ENCODE measurements at places on chromosomes 11 and 22.

- no peak for DNase-seq
Measured at GRCh38 chr11:9187616-9188015, 77.5 kb downstream of the DENND5A start.

DNA sequence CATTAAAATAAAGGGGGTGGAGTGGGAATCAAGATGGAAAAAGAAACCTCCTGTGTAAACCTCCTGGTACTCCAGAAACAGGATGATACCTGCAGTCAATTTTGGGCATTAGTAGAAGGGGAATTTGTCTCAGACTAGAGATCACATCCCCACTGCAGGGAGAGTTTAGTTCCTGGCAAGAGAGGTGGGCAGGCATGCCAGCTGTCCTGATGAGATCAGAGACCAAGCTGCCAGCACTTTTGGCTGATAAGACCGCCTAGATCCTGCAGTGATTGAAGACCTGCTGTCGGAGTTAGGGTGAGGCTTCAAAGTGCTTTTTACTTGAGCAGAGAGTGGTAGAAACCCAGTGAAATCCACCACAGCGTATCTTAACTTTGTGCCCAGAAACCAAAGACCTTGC is 29.7 kb upstream of the NELL1 start:
- DNase-seq: no peak

GRCh38 chr22:36324414-36324813 is 63.4 kb downstream of the MYH9 start:
- no peak for DNase-seq

DNA sequence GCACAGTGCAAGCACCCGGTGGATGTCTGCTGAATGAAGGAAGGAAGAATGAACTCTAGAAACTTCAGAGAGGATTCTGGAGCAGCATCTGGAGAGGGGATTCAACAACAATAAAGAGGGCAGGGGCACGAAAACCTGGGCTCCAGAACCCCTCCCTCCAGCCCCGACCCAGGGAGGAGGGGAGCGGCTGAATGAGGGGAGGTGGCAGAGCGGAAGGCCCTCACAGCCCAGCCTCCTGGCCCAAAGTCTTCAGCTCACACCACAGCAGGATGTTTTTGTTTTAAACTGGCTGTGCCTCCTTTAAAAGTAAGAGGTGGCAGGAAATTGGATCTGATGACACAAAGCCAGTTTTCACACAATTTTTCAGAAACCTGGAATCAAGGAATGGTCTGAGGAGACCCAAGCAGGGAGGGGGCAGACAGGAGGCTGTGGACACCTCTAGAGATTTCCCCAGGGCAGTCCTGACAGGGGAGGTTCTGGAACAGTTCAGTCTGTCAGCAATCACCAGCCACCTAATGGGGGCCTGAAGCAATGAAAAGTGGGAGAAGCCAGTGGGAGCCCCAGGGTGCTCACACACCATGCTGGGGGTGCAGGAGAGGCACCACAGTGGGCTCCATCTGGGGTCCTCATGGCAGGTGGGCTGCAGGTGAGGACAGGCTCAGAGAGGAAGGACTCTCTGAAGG is 44.4 kb upstream of the TCF20 start:
- no peak for DNase-seq

DNA sequence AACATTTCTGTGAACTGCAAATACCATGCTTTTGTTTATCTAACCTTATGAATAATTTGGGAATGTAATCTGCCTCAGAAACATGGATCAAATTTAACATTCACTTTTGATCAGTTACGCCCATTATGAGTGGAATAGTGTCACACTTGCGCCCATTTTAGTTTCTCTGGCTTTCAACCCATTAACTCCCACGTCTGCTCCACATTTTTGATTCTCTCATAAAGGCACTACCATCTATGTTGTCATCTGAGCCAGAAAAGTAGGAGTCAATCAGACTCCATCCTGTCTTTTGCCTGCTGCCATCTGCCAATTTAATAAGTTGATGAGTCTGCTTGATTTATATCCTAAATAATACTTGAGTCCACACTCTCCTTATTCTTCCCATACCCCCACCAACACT is 1090.7 kb downstream of the DLG2 start:
- no peak for DNase-seq

GRCh38 chr11:86214710-86215109 is 29.8 kb upstream of the EED start:
- DNase-seq: peak; percentile 36

DNA sequence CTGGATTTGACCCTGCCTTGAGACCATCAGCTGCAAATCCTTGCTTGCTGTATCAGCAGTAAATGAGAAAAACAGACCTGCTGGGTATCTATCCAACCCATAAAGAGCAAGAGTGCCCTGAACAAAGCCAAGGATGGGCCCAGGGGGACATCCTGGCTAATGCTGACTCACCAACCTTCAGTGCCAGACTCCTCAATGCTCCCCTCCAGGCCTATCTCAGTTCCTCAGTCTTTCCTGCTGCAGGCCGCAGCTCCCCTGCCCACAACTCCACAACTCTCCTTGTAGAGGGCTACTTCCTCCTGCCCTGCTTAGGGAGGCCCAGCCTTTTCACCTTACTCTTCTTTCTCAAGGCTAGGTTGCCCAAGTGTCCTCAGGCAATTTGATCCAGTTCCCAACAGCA is 2.6 kb downstream of the LAMTOR1 start:
- no peak for DNase-seq

GRCh38 chr11:96214777-96215109 is 128.3 kb downstream of the MAML2 start:
- DNase-seq: no peak

GRCh38 chr11:79413268-79413667 is 27.6 kb downstream of the TENM4 start:
- no peak for DNase-seq

- no peak for DNase-seq
Measured at GRCh38 chr11:92269021-92269420, 44.4 kb downstream of the FAT3 start.

DNA sequence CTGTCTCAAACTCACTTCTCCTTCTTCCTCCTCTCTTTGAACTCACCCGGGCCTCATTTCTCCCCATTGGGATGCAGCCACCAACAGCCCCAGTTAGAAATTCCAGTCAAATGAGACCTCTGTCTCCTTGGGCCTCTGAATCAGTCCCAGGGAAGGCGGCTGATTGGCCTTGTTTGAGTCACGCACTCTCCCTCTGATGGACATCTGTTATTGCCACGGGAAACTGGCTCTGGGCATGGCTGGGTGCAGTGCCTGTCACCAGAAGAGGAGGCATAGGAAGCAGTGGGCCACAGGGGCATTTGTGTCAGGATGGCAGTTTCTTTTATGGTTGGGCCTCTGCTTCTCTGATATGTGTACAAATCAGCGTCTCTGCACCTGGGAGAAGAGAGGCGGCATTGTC is 9.6 kb upstream of the WNT11 start:
- no peak for DNase-seq

GRCh38 chr11:13210424-13210823 is 67.2 kb upstream of the BMAL1 start:
- DNase-seq: no peak

DNA sequence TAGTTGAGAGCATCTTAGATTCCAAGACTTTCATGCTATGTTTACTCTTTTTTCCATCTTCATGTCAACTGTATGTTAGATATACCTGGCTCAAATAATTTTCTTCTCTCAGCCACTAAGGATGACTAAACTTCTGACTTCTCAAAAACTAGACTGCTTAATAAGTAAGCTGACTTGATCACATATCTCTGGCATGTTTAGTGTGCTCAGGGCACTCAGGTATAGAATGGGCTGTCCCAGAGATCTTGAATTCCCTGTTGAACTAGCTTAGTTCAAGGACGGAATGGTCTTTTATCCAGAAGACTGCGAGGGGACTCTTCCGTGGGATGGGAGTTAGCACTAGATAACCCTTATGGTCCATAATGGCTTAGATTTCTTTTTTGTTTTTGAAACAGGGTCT is 13.0 kb downstream of the NEU3 start:
- no peak for DNase-seq

DNA sequence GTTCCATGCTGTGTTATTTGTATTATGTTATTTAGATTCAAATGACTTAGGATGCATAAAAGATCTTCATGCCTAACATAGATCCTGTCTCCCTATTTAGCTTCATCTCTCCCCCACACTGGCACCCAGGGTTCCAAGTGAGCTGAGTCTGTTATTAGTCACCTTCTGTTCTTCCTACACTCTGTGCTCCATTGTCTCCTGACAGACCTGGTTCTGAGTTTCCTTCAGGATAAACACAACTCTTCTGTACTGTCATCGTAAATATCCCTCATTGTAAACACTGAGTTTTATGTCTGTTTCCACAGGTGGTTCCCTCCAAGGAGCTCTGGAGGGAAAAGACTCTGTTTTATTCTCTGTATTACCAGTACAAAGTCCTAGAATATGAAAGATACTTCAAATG is 8.7 kb downstream of the MMP26 start:
- DNase-seq: no peak

DNA sequence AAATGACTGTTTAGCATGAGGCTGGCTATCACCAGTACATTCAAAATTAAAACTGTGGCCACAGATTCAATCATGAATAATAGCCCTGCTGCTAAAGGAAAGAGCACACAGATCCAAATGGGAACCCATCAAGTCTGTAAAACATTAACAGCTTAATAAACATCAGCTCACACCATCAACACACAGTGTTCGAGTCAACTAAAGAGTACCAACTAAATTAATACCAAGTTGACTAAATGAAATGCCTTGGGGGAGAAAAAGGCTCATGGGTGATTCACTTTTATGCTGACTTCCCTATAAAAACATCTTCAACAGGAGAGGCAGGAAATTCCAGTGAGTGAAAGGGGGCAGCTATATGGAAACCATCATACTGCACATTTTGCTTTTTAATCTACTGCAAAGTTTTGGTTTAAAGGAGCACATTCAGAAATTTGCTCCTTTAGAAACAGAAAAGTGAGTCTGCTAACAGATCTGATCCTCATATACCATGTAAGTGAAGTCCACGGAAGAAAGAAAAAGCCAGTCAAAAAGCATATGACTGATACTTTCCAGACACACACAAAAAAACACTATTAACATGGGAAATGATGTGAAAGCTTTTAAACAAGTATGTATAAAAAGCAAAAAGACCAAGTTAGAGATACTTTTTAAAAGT is 16.3 kb downstream of the LGR4 start:
- no peak for DNase-seq

DNA sequence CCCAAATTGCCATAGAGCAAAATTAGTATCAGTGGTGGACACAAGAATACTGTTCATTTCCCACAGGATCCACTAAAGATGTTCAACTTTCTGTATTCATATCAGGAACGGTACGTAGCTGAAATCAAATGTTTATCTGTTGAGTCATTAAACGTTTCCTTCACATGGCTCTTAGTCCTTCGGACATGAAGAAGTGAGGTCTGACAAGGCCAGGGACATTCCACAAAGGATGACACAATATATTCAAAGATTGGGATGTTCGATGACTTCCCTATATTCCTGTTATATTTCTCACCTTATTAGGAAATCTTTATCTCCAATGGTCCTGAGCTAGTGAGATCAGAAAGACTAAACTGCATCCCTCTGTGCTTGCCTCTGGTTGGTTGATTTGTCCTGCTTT is 129.0 kb downstream of the ETS1 start:
- DNase-seq: no peak

GRCh38 chr22:23889620-23890019 is 4.6 kb upstream of the MIF start:
- DNase-seq: no peak

DNA sequence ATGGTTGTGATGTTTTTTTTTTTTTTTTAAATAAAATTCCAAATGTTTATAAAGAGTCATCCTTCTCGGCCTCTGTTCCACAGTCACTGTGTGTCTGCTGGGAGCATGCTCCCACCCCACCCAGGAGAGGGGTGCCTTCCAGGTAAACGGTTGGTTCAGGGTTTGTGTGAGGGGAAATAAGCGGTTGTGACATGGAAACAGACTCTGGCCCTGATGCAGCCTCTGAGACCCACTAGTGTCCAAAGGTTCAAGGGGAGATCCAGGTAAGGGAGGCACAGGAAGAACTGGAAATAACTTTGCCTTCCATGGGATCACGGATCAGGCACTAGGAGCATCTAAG is 6.0 kb upstream of the GAS2L1 start:
- no peak for DNase-seq

DNA sequence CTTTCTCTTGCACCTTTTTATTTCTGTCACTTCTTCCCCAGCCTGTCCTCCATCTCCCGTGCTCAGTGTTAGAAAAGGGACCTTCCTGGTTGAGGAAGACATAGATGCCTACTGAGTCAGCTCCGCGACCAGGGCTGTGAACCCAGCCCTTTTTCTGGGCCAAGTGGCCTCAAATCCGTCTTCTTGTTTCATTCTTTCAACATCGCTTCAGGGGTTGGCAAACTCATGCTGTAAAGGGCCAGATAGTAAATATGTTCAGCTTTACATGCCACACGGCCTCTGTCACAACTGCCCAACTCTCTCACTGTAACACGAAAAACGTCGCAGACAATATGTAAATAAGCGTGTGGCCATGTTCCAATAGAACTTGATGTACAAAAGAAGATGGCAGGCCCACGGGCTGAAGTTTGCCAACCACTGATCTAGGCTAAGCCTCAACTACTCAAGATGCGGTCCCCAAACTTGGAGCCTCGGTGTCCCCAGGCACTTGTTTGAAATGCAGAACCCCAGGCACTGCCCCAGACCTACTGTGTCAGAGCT is 338.4 kb downstream of the MN1 start:
- DNase-seq: no peak

- no peak for DNase-seq
Measured at GRCh38 chr22:27260087-27260698, 541.4 kb downstream of the MN1 start.
